Brain pericyte (primary cell): ENCODE measurements at places on chromosomes 1 and 21.

DNA sequence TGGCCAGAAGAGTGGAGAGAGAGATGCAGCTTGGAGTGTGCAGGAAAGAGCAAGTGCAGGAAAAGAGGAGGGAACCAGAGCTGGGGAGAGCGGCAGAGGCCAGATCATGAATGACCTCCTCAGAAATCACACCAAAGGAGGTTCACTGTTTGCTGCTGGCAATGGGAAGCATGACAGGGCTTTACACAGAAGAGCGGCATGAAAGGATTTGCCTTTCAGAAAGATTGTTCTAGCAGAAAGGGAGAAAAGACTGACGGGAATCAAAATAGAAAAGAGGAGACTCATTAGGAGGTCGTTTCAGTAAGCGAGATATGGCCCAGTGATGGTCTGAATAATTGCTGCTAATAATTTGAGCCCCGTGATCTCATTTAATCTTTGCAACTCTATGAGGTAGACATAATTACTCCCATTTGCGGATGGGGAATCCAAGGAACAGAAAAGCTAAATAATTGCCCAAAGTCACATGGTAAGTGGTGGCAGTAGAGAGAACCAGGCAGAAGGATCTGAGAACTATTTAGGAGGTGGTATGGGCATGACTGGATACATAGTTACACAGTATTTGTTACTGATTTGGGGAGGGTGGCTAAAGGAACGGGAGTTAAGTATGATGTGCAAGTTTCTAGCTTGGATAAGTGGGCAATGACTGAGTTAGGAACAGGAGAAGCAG, 12.5 kb upstream of the HNRNPR start:
- no peak for DNase-seq

DNA sequence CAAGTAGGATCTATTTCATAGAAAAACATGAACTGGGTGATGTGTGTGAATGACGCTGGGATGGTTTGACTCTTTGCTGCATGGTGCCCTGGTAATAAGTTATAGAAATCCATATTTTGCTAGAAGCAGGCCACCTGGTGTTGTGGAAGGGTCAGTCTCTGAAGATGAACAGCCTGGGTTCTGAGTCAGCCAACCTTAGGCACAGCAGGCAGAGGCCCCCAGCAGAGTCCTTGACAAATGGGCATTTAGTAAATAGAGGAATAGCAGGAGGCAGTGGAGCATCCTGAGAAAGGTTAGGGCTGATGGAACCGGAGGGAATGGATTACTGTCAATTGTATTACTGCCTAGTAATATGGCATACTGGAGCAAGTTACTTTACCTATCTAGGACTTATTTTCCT, 20.9 kb downstream of the FGGY start:
- peak; percentile 89 for DNase-seq

DNA sequence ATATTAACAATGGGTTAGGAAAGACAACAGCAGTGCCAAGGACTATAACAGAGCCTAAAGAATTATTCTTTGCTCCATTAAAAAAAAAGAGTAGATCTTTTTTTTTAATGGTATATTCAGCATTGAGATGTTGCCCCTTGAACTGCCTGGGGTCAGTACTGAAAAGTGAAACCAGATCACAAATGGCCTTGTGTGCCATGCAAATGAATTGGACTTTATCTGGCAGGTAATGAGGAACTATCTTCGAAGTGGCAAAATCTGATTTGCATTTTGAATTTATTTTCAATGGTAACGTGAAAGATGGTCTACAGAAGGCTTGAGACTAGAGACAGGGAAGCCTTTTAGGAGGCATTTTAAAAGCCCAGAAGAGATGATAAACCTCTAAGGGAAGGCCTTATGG, 21.4 kb upstream of the PKN2 start:
- no peak for DNase-seq

- DNase-seq = no peak
These were observed at the start of gene TMEM269 for GRCh38 chr1:42784946-42785693. TMEM269 (plus strand) TSS chr1:42784991; CDS start chr1:42789894, 4,903 bp downstream.

DNA sequence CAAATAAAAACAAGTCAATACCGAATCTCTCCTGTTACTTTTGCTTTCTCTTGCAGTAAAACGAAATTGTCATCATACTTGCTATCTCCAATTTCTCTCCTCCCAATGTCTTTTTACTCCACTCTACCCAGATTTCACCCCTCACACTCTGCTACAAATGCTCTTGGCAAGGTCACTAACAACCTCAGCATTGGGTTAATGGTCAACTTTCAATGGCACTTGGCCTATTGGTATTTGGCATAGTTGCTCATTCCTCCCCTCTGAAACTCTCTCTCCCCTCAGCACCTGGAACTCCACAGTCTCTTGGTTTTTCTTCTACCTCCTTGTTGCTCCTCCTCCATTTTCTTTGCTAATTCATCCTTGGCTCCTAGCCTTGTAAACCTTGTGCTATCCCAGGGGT, 367.3 kb downstream of the PTPRU start:
- DNase-seq = no peak

DNA sequence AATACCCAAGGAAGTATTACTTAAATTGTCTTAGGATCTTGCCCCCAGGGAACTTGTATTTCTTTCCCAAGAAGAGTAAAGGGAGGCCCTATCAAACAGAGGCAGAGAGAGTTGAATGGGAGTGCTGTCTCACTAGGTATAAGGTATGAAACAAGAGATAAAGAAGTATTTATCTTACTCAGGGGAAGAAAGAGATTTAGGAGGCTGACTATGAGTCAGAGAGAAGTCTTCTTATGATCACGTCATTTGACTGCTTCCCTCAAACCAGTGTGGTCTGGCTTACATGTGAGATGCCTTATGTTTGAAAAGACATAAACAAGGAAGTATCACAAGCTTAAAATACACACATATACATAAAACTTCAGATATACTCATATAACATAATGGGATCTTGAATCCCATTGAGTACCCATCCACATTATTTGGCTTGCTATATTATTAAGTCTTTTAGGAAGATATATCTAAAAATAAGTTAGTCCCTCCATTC, 29.6 kb downstream of the DUSP10 start:
- no peak for DNase-seq

DNA sequence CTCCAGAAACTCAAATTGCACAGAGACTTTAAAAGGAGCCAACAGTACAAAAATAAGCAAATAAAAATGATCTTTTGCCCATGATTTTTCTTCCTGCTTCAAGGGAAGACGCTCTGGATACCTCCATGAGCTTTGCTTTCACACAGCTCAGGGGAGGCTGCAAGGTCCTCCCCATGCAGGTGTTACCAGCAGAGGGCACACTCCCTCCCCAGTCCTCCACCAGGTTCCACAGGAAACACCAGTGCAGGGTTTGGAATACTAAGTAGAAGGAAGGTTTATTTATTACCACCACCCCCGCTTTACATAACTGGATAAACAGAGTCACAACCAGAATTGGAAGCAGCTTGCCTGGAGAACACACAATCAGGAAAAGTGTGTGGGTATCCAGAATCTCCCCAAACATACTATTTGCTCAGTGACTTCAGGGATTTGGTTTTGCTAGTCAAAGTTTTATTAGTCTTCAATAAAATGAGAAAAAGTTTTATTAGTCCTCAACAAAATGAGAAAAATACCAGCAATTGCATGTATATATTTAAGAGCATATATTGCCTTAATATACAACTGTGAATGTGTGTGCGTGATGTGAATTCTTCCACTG, 37.3 kb downstream of the HSD3B1 start:
- no peak for DNase-seq

- DNase-seq = no peak
These were observed 61.9 kb downstream of the RHBG start for GRCh38 chr1:156430866-156431265.
